Activated T-helper 17 cell treated with anti-CD3 and anti-CD28 coated beads, Interleukin-2, amount 50 U/mL, for 72 hours (primary cell): ENCODE measurements at places on chromosomes 4 and X. TPM values are rescaled to one million over a fixed set of nuclear protein-coding genes. Genes with fewer than 3 reads are reported as not detected.

DNA sequence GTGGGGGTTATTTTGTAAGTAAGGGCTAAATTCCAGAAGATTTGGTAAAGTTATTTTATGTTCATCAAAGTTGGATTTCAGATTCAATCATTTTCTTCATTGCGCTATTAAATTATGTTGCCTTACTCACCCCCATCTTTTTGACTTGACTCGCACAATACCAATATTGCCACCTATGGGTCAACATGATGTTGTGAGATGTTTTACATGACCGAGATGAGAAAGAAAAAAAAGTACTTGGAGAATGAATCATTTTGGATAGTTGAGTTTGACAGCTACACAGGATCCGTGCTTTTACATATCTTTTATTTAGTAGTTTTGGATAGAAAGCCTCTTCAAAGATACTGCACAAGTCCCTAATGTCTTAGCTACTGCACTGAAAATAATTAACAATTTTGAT lies 224.2 kb upstream of the EMCN start:
- peak; percentile 47 for ATAC-seq

- no peak for ATAC-seq
Measured at GRCh38 chrX:16612257-16612897, 37.6 kb upstream of the S100G start.

DNA sequence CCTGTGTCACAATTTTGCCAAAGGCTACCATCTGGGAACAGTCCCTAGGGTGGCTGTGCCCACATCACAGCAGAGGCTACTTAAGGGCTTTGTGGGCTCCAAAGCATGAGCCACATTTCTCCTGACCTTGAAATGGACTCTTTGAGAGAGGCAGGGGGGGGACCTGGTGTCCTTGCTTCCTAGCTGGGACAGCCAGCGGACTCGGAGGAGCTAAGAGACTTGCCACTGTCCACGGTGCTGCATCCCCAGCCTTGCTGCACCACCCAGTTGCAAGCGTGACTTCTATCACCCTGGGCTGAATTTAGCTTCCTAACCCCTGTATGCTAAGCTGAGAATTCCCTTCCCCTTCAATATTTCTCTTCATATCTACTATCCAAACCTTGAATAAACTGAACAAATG lies 99.0 kb downstream of the PHKA2 start:
- no peak for ATAC-seq

DNA sequence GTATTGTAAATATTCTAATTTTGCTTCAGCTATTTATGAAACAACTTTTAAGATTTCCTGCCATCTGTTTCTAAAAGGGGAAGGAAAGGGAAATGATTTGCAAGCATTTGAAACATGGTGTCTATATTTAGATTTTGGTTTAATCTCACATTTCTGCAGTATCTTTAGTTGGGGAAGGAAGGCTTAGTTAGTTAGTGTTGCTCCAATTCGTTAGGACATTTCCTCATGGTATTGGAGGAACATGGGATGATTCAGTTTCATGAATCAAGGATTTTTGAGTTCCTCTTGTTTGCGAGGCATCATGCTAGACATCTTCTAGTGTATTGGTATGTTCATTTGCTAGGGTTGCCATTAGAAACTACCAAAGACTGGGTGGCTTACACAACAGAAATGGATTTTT lies 20.5 kb upstream of the TMEM192 start:
- no peak for ATAC-seq

- no peak for ATAC-seq
Measured at GRCh38 chr4:153582954-153583702, 101.0 kb upstream of the TLR2 start.

GRCh38 chr4:9937078-9937477 lies 84.2 kb downstream of the SLC2A9 start:
- ATAC-seq = peak; percentile 43

GRCh38 chr4:56649445-56650261 lies 31.4 kb downstream of the HOPX start:
- ATAC-seq = peak; percentile 23

GRCh38 chr4:141427726-141428296 lies 207.1 kb downstream of the ZNF330 start:
- no peak for ATAC-seq

DNA sequence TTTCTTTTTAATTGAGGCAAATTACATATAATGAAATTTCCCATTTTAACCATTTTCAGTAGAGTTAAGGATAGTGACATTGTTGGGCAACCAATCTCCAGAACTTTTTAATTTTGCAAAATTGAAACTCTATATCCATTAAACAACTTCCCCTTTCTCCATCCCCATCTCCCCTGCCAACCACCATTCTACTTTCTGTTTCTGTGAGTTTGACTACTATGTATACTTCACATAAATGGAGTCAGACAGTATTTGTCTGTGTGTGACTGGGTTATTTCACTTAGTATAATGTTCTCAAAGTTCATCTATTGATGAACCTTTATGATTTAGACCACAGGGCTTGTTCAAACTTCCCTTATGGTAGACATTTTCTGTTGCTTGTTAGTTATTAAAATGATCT lies 364.5 kb upstream of the MAD2L1 start:
- ATAC-seq = no peak

The RNF128 gene
- total RNA-seq = not detected

The SMR3B gene
- total RNA-seq = not detected

The RBM47 gene
- total RNA-seq = 0.22 TPM

The FAM53A gene
- total RNA-seq = 1.8 TPM

The GPR34 gene
- 0.15 TPM for total RNA-seq
